ENCODE measurements at places on chromosomes 5 and 9.

DNA sequence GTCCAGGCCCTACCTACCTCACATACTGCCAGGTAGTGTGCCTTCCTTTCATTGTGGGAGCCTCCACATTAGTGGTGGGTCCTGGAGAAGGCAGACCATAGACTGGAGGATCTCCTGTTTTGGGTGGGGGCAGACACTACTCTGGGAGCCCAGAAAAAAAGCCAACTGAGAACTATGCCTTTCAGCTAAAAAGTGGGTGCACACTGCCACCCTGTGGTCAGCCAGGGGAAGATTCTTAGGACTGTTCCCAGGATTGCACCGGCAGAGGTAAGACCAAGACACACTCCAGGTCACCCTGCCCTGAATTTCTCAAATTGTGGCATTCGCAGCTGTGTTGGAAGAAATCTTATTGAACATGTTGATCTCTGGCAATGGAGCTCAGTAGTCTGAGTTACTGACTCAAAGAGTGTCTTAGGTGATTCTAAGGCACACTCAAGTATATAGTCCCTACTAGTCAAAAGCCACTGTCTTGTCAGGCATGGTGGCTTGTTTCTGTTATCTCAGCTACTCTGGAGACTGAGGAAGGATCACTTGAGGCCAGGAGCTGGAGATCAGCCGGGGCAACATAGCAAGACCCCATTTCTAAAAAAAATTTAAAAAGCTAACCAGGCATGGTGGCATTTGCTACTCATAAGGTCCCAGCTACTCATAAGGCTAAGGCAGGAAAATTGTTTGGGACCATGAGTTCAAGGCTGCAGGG, 3.6 kb downstream of the SIGMAR1 start:
- peak; percentile 85 for DNase-seq

DNA sequence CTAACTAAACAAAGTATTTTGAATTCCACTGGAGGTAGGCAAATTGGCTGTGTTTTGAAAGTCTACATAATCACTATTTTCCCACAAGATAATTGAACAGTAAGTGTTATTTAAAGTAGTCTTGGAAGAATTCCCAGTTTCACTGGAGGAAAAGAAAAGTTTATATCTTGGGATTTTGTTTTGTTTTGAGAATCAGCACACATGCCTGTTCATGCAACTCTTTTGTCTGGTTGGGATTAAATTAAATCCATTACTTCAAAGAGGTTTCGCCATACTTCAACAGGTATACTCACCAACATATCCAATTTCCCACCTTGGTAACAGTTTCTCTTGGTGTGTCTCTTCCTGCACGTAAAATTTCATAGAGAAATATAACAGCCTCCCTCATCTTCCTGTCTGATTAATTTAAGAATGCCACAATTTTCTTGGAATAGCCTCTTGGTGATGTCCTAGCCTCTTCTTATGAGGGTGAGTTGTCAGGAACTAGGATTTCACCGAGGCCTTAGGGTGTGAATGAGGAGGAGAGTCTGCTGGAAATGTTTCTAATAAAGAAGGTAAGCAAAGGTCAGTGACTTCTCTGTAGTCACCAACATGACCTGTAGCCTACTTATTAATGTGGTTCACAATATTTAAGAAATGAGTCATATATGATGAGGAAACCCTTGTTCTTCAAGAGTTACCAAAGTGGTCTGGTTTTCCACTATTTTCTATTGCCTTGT, 48.1 kb downstream of the ITGA2 start:
- no peak for DNase-seq

GRCh38 chr9:71446473-71447411, 321.6 kb downstream of the CEMIP2 start:
- peak; percentile 73 for DNase-seq

DNA sequence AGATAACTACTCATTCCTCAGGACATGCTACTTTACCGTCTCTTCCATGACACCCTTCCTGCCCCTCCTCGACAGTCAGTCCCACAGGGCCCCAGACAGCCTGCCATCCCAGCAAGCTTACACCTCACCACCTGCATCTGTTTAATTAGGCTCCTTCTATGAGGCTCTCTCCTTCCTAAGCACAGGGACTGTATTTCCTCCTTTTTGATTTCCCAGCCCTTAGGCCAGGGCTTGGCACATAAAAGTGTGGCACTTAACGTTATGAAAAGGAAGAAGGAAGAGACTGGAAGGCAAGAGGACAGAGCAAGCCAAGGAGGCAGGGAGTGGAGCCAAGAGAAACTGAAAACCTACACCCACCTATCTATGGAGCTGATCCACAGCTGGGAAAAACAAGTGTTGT, 146.8 kb downstream of the SIL1 start:
- DNase-seq = no peak

GRCh38 chr5:55108661-55109060, 6.2 kb downstream of the GZMA start:
- no peak for DNase-seq

DNA sequence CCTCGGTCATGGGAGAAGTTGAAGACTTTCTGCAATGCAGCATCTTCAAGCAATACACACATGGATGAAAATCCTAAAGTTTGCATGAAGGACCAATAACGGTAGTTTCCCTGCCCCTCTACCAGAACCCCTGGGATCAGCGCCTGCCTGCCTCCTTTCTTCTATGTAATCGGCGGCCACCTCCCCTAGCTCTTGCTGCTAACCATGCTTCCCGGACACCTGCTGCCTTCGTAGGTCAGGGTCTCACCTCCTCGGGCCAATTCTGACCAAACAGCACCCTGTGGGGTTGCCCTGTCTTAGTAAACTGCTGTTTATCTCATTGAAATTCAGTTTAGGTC, 388 bp upstream of the MED10 start:
- DNase-seq = no peak

GRCh38 chr9:97714435-97714834, 17.3 kb upstream of the XPA start:
- no peak for DNase-seq

Data from GM20000 (cell line).